Activated T-helper 1 cell treated with anti-CD3 and anti-CD28 coated beads, Interleukin-12 subunit alpha, Interleukin-12 subunit beta, Interleukin-2, Interleukin-4 antibody, amounts not matched to agents 30 ng/mL and 10 ng/mL and 1 ng/mL, durations not matched to agents 14 hours and 24 hours and 36 hours (primary cell): ENCODE measurements at places on chromosomes 3 and 15. TPM values are rescaled to one million over a fixed set of nuclear protein-coding genes. Genes with fewer than 3 reads are reported as not detected.
A peak's percentile ranks its signal among the peaks of the same experiment; 100 is the strongest.

DNA sequence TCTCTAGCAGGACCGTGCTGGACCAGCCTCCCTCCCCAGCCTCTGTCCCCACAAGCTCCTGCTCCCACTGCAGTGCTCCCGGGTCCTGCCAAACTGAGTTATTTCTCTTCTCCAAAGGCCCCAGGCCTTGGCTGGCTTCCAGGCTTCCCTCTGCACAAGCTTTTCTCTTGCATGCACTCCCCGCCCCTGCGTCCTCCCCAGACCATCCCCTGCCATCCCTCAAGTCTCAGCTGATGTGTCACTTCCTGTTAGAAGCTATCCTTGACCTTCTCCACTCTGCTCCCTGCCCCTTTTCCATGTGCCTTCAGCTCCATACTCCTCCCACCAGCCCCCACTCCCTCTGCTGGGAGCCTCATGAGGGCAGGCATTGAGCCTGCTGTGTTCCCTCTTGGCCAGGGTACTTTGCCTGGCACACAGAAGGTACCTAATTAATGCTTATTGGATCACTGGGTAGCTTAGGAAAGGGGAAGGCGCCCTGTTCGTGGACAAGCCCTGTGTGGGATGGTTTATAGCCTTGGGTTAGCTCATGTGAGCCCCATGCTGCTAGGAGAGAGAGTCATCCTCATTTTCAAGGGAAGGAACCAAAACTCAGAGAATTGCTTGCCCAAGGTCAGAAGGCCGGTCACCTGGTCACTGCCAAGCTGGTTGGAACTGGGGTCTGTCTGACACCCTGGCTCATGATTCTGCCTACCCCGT, 56.4 kb downstream of the FEM1B start:
- H3K27ac ChIP-seq: no peak overlapping the region
- no peak overlapping the region for H3K4me3 ChIP-seq
- DNase-seq: no peak
- no peaks in the 10 kb centered on the region for H3K36me3 ChIP-seq
- H3K27me3 ChIP-seq: peaks cover 9% of the 10 kb centered on the region

- DNase-seq: no peak
- peak overlapping the region; percentile 99 for H3K27ac ChIP-seq
- peak overlapping the region; percentile 89 for H3K4me3 ChIP-seq
Observed at GRCh38 chr15:31342781-31343626, 16.4 kb downstream of the KLF13 start.

The CA12 gene
- total RNA-seq: 0.29 and 0.36 TPM in 2 replicates

The SLC9C1 gene
- total RNA-seq: not detected in 2 replicates

The CD96 gene
- total RNA-seq: 79.1 and 79.7 TPM in 2 replicates

GRCh38 chr15:41828807-41829141, 882 bp downstream of the JMJD7 start:
- peaks cover 18% of the 10 kb centered on the region for H3K36me3 ChIP-seq
- H3K27me3 ChIP-seq: no peaks in the 10 kb centered on the region

GRCh38 chr3:65963787-65964677, 74.7 kb downstream of the MAGI1 start:
- DNase-seq: no peak
- H3K4me1 ChIP-seq: peaks cover 13% of the 10 kb centered on the region
- no peaks in the 10 kb centered on the region for H3K36me3 ChIP-seq
- peak overlapping the region; percentile 40 for H3K4me3 ChIP-seq
- H3K27ac ChIP-seq: peak overlapping the region; percentile 57
- H3K27me3 ChIP-seq: no peaks in the 10 kb centered on the region

- no peaks in the 10 kb centered on the region for H3K36me3 ChIP-seq
- H3K4me1 ChIP-seq: no peaks in the 10 kb centered on the region
- no peak for DNase-seq
- peaks cover 7% of the 10 kb centered on the region for H3K27me3 ChIP-seq
Observed at GRCh38 chr15:44092221-44092620, 102.8 kb downstream of the FRMD5 start.

DNA sequence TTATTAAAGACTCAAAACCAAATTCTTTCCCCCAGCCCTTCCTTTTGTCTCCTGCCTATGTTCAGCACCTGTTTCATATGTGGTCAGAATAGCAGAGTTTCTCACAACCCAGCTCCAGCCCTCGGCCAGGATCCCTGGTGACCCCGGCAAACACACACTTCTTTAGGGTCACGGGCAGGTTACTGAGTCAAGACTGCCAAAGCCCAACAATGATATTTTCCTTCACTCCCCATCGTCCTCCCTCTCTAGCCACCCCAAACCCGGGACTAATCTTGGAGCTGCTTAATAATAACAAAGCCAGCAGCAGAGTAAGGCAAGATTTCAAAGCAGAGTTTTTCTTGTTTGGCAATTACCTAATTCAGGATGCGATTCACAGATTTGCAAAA, 25.5 kb downstream of the RARB start:
- no peak for DNase-seq
- H3K27ac ChIP-seq: no peak overlapping the region
- no peaks in the 10 kb centered on the region for H3K36me3 ChIP-seq
- H3K4me1 ChIP-seq: no peaks in the 10 kb centered on the region
- no peak overlapping the region for H3K4me3 ChIP-seq

DNA sequence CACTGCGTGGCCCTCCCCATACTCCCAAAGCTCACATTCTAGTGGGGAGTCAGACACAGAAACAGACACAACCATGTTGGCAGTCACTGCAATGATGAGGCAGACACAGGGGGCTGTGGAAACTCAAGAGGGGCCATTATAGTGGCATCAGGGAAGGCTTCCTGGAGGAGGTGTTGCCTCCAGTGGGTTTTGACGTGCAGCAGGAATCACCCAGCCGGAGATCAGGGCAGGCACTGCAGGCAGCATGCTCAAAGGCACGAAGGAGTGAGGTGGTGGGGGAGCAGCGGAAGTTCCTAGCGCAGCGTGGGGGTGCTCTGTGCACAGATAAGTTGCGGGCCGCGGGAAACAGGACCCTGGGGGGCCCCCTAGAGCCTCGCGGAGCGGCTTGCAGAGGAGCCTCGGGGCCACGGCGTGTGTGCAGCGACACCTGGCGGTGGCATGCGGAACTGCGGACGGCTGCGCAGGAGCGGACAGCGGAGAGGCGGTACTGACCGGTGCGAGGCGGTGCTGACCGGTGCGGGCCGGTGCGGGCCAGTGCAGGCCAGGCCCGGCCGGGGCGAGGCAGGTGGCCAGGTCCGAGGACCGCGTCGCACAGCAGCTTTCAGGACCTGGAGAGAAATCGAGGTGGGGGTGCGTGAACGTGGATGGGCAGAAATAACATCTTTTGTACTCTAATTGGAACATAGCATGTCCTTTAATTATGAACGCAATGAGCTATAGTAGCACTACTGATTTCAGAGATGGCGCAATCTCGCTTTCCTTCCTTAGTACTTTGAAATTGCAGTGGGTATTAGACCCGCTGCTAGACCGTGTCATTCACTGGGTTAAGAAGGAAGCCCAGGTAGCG, 101.5 kb downstream of the FBLN2 start:
- H3K4me1 ChIP-seq: peaks cover 6% of the 10 kb centered on the region
- no peak overlapping the region for H3K27ac ChIP-seq
- H3K4me3 ChIP-seq: no peak overlapping the region
- DNase-seq: peak; percentile 69
- no peaks in the 10 kb centered on the region for H3K36me3 ChIP-seq

The MYLK gene
- total RNA-seq: 0.08 and 0.27 TPM in 2 replicates

DNA sequence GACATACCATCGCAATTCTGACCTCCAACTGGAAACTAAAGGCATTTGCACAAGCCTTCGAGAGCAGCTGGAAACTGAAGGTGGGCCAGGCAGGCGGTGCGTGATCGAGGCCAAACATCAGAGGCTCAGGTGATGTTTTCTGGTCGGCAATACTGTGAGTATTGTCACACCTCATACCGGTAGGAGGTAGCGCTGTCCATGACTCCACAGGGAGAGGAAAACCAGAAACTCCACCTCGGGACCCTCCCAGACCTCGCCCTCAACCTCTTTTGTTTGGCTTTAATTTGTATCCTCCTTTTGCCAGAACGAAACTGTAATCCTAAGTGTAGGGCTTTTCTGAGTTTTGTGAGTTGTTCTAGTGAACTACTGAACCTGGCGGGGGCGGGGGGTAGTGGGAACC, 43.6 kb downstream of the LDHAL6B start:
- no peaks in the 10 kb centered on the region for H3K27me3 ChIP-seq
- peak overlapping the region; percentile 40 for H3K27ac ChIP-seq
- DNase-seq: no peak
- H3K36me3 ChIP-seq: peaks cover 3% of the 10 kb centered on the region
- peaks cover 24% of the 10 kb centered on the region for H3K4me1 ChIP-seq

- H3K27me3 ChIP-seq: no peaks in the 10 kb centered on the region
- no peak overlapping the region for H3K27ac ChIP-seq
- H3K4me1 ChIP-seq: no peaks in the 10 kb centered on the region
- DNase-seq: no peak
- H3K36me3 ChIP-seq: peaks cover 13% of the 10 kb centered on the region
Observed at GRCh38 chr15:43347114-43347513, 16.7 kb upstream of the LCMT2 start.

DNA sequence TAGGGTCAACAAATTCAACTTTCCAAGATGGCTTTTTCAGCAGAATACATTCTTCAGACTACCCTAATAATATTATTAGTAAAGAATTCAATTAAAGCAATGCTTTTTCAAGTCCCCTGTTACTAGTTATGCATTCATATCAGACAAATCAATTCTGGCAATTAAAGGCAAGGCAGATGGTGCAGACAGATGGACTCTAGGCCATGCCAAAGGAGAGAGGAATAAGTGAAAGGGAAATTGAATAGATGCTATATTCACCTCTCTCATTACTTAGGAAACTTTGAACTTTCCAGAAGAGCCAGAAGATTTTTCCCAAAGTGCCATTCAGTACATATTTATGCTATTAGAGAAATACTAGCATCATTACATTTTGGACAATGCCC, 487.7 kb upstream of the RASGRP1 start:
- peaks cover 2% of the 10 kb centered on the region for H3K27me3 ChIP-seq
- no peaks in the 10 kb centered on the region for H3K4me1 ChIP-seq
- H3K36me3 ChIP-seq: no peaks in the 10 kb centered on the region
- DNase-seq: no peak
- no peak overlapping the region for H3K4me3 ChIP-seq
- H3K27ac ChIP-seq: no peak overlapping the region

The PIGZ gene
- total RNA-seq: 1.2 and 1.7 TPM in 2 replicates

GRCh38 chr3:54600441-54601204, 327.2 kb downstream of the LRTM1 start:
- H3K4me3 ChIP-seq: no peak overlapping the region
- no peaks in the 10 kb centered on the region for H3K4me1 ChIP-seq
- H3K27me3 ChIP-seq: no peaks in the 10 kb centered on the region
- H3K36me3 ChIP-seq: no peaks in the 10 kb centered on the region
- no peak for DNase-seq

DNA sequence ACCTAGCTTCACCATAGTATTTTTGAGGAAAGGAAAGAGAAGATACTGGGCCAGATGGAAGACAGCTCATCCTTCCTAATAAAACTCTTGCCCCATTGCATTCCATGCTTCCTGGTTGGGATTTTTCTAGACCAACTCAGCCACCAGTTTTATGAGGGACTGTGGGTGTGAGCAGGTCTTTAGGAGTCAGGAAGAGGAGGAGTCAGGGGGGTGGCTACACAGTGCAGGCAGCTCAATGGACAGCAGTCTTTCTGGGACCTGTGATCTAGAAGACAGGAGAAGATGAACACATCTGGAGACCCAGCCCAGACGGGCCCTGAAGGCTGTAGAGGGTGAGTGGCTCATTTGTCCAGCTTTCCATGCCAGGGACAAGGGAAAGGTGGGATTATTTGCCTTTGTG, at the start of gene NOX5:
Gene NOX5 (plus strand): TSS at position 242 of the 400 bp plus-strand sequence. CDS start 41 bp downstream, at position 283.
- H3K27me3 ChIP-seq: peaks cover 3% of the 10 kb centered on the region
- H3K4me1 ChIP-seq: no peaks in the 10 kb centered on the region
- H3K36me3 ChIP-seq: no peaks in the 10 kb centered on the region
- DNase-seq: no peak
- H3K27ac ChIP-seq: no peak within 1 kb of the TSS

The PLCH1 gene
- total RNA-seq: 0.10 and 0.16 TPM in 2 replicates

GRCh38 chr3:161462138-161462537, 34.5 kb upstream of the OTOL1 start:
- H3K27ac ChIP-seq: no peak overlapping the region
- H3K4me1 ChIP-seq: no peaks in the 10 kb centered on the region
- H3K27me3 ChIP-seq: no peaks in the 10 kb centered on the region
- no peak for DNase-seq

GRCh38 chr3:113084777-113085176, 94.0 kb downstream of the GTPBP8 start:
- H3K36me3 ChIP-seq: no peaks in the 10 kb centered on the region
- no peak overlapping the region for H3K27ac ChIP-seq
- peaks cover 5% of the 10 kb centered on the region for H3K4me1 ChIP-seq
- H3K27me3 ChIP-seq: no peaks in the 10 kb centered on the region
- no peak overlapping the region for H3K4me3 ChIP-seq

- H3K4me1 ChIP-seq: no peaks in the 10 kb centered on the region
- no peak overlapping the region for H3K4me3 ChIP-seq
- H3K36me3 ChIP-seq: no peaks in the 10 kb centered on the region
Observed at GRCh38 chr3:69748503-69748902, 9.2 kb downstream of the MITF start.
